Thoracic aorta (tissue), 2 donors: ENCODE measurements at places on chromosomes 7 and 10. TPM values are rescaled to one million over a fixed set of nuclear protein-coding genes. Genes with fewer than 3 reads are reported as not detected.

GRCh38 chr10:87619705-87620104, 40.0 kb upstream of the PAPSS2 start:
- DNase-seq, result no peak

GRCh38 chr7:74674166-74674565, 16.6 kb downstream of the GTF2I start:
- no peak for DNase-seq

DNA sequence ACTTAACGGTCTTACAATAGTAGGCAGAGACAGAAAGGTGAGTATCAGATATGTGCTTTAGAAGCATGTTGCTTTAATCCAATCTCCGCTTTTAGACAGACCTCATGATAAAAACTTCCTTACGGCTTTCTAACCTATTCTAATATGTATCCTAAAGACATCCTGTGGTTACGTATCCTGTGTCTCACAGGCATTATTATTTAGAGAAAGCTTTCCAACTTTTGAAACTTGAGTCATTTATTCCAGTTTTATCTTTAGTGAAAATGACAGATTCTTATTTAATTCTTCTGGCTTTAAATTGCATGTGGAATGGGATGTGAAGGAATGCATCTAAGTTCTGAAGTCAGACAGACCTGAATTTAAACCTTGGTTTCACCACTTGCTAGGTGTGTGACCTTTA, 118.9 kb downstream of the OTUD1 start:
- no peak for DNase-seq

- DNase-seq, result no peak
Measured at GRCh38 chr10:78202386-78202785, 168.7 kb downstream of the RPS24 start.

The ATG9B gene
- 1.2 TPM for total RNA-seq

The EPC1 gene
- total RNA-seq, result 48.5 TPM
